ENCODE measurements at places on chromosomes 4 and X. TPM values are rescaled to one million over a fixed set of nuclear protein-coding genes. Genes with fewer than 3 reads are reported as not detected.
A peak's percentile ranks its signal among the peaks of the same experiment; 100 is the strongest.

The TSPAN7 gene
- 3.5 TPM for total RNA-seq

GRCh38 chr4:2070421-2071251 lies 11.5 kb downstream of the NAT8L start:
- no peak for DNase-seq

The CYSLTR1 gene
- total RNA-seq: not detected

The TRIM2 gene
- total RNA-seq: 51.8 TPM

GRCh38 chr4:153488006-153488891 lies 22.1 kb downstream of the TMEM131L start:
- DNase-seq: peak; percentile 63

The CSAG3 gene
- total RNA-seq: 6.6 TPM

Data from astrocyte (in vitro differentiated cells and primary cell).